Activated CD4-positive, alpha-beta T cell treated with anti-CD3 and anti-CD28 coated beads, Interleukin-2, amount 50 U/mL, for 1 hour (primary cell): ENCODE measurements at places on chromosomes 1 and 21.

DNA sequence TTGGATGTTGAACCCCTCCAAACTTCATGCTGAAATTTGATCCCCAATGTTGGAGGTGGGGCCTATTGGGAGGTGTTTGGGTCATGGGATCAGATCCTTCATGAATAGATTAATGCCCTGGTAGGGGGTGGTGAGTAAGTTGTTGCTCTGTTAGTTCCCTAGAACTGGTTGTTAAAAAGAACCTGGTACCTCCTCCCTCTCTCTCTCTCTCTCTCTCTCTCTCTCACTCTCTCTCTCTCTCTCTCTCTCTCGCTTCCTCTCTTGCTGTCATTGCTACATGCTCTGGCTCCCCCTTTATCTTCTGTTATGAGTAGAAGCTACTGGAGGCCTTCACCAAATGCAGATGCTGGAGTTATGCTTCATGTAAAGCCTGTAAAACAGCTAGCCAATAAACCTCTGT, 498.2 kb upstream of the NR5A2 start:
- no peak for DNase-seq

GRCh38 chr21:44071359-44072104, 35.7 kb upstream of the PWP2 start:
- no peak for DNase-seq

DNA sequence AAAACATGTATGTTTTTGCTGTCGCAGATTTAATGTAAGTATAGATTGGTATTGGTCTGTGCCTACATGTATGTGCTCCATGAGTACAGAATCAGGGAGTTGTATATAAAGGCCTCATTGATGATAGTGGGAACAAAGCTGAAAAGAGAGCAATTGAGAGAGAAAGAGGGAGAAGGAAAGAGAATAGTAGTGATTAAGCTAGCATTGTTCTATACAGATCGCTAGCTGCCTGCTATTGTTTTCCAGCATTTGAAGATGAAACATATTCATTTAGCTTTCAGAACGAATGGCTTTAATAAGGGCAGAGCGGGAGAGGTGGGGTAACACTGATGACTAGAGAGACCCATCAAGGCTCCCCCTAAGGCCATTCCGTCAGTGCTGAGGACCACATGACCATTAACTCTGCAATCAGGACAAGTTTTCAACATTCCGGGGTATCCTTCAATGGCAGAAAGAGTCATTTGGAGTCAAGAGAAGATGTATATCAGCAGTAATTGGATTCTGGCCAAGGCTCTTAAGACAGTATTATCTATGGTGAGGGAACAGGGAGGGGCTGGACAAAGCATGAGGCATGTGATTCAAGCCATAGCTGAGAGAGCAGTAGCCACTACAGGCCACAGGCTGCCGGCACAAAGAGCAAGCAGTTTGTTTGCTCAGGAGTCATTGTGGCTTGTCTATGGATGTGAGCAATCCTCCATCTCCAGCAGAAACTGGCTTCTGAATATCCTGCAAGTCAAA, 176.5 kb downstream of the PBX1 start:
- no peak for DNase-seq

- DNase-seq, result no peak
Observed at GRCh38 chr1:86466986-86467385, 1.7 kb upstream of the CLCA1 start.

DNA sequence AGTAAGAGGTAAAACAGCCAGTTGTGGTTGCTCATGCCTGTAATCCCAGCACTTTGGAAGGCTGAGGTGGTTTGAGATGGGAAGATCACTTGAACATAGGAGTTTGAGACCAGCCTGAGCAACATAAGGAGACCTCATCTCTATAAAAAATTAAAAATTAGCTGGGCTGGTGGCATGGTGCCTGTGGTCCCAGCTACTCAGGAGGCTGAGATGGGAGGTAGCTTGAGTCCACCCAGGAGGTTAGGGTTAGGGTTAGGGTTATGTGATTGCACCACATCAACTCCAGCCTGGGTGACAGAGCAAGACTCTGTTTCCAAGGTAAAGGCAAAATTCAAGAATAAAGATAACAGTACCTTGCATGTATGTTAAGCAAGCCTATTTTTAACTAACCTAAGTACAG, 3.5 kb downstream of the SAMSN1 start:
- DNase-seq, result no peak

DNA sequence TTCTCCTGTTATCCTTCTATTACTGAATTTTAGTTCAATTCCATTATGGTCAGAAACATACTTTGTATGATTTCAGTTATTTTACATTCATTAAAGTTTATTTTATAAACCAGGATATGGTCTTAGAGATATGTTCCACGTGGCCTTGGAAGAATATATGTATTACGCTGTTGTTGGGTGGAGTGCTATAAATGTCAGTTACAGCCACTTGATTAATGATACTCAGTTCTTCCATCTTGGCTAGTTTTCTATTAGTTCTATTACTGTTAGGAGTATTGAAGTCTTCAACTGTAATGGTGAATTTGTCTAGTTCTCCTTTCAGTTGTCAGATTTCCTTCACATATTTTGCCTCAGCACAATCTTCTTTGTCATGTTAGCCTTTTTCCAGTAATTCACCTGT, 26.7 kb downstream of the CCSAP start:
- DNase-seq, result no peak

DNA sequence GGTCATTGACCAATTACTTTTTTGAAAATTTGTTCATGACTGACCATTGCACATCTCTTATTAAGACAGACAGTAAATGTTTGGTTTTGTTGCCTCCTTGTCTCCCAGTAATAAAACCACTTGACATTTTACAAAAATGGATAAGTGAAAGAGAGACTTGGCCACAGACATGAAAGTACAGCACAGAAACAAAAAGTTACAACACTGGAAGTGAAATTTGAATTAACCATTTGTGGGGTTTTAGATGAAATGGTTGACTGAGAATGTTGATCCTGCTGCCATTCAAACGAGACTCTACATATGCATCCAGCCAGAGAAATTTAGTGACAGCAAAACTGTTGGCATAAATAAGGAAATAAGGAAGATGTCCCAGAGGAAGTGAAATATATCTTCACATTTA, 79.3 kb upstream of the B3GALT2 start:
- DNase-seq, result no peak

DNA sequence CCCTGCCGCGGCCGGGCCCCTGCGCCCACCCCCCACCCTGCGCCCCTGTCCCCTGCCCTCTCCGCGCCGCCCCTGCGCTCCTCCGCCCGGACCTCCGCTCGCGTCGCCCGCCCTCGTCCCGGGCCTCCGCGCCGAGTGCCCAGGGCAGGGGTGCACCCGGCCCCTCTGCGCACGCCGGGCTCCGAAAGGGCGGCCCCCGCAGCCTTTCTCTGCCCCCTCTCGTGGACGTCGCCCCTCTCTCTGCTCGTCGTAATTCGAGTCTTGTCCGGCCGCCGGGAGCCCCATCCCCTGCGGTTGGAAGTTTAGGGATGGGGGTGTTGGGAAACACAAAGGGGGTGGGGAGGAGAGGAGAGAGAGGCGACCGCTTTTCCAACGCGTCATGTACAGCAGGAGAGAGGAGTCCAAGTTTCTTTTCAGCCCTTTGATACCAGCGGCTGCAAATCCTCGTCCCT, 407 bp downstream of the GALNT2 start:
- peak; percentile 5 for DNase-seq

DNA sequence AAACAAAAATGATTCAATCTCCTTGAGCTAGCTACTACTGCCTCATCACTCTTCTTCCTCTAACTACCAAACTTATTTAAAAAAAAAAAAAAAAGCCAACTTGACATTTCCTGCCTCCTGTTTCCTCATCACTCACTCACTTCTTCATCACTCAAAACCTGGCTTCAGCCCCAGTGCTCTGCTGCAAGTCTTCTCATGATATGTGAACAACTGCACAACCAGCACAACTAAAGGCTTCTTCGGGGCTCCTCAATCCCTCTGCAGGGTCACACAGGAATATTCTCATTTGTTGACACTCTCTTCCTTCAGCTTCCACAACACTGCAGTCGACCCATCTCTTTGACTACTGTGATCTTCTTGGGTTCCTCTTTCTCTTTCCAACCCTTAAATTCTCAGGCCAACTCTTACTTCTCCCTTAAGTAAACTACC, 7.6 kb downstream of the MTF1 start:
- DNase-seq, result no peak
